ENCODE measurements at places on chromosomes 1 and 21.

GRCh38 chr1:226658546-226659125, 80.4 kb downstream of the ITPKB start:
- no peak for DNase-seq

DNA sequence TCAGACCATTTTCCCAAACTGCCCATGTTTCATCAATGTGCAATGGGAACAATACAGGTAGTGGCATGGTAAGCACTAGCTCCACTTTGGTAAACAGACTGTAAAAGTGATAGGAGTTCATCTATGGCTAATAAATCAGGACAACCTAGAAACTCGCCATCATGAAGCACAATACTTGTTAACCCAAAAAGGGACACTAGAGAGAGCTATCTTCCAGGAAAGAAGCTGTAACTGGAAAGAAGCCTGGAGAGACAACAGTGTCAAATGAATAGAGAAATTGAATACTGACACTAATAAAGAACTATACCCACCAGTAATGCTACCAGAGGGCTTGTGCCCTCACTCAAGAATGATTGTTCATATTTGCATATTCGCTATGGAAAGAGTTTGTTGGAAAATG, 164.7 kb upstream of the RGS18 start:
- peak; percentile 19 for DNase-seq

- DNase-seq: no peak
Measured at GRCh38 chr1:233868461-233868860, 36.0 kb upstream of the SLC35F3 start.

DNA sequence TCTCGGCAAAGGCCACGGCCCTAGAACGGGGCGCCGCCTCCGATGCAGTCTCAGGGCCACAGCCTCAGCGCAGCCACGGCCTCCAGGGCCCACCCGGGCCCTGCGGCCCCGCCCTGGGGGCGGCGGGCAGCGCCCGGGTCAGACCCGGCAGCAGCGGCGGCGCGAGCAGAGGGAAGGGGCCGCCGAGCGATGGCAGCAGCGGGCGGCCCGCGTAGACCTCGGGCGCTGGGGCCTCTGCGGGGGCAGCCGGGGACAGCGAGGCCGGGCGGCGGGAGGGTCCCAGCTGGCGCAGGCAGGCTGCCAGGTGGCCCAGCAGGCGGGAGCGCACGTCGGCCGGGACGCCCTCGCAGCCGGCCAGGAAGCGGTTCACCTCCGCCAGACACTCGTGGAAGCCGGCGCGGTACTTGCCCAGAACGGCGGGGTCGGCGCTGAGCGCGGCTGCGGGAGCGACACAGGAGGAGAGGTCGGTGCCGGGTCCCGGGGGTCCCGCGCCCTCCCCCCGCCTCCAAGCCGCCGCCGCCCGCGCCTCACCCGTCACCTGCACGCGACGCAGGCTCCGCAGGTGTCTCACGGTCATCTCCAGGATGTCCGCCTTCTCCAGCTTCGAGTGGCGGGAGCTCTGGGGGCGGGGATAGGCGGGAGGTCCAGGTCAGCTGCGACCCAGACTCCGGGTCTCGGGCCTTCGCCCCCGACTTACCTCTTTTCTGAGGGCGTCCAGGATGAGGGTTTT, 737 bp downstream of the HES4 start:
- no peak for DNase-seq

GRCh38 chr1:206653715-206654459, 18.6 kb downstream of the DYRK3 start:
- no peak for DNase-seq

DNA sequence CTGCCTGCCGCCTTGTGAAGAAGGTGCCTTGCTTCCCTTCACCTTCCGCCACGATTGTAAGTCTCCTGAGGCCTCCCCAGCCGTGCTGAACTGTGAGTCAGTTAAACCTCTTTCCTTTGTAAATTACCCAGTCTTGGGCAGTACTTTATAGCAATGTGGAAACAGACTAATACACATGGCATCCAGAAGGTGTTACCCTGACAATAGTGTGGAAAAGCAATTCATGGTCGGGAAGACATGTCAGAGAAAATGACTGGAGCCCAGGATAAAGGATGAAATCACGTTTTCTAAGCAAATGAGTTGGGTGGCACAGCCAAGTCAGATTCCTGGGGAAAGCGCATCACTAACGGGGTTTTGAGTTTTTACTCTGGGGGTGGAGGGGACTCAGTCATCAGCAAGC, 76.4 kb downstream of the HLCS start:
- DNase-seq: no peak

DNA sequence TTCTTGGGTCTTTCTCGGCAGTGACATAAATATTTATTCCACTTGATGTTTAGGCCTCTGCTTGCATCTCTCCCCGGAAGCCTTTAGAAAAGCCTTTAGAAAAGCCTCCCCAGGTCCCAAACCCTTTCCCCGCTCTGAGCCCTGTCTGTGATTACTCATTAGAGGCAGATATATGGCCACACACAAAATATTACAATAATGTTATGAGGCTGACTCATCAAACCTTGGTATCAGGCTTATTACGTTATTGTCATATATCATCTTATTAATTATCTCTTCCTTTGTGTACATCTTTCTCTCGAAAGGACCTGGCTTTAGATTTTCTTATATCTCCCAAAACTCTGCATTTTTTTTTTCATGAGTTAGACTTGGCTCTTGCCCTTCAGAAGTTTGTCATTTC, 69.5 kb downstream of the FGGY start:
- DNase-seq: no peak

GRCh38 chr1:22245726-22246125, 102.8 kb upstream of the WNT4 start:
- DNase-seq: no peak

DNA sequence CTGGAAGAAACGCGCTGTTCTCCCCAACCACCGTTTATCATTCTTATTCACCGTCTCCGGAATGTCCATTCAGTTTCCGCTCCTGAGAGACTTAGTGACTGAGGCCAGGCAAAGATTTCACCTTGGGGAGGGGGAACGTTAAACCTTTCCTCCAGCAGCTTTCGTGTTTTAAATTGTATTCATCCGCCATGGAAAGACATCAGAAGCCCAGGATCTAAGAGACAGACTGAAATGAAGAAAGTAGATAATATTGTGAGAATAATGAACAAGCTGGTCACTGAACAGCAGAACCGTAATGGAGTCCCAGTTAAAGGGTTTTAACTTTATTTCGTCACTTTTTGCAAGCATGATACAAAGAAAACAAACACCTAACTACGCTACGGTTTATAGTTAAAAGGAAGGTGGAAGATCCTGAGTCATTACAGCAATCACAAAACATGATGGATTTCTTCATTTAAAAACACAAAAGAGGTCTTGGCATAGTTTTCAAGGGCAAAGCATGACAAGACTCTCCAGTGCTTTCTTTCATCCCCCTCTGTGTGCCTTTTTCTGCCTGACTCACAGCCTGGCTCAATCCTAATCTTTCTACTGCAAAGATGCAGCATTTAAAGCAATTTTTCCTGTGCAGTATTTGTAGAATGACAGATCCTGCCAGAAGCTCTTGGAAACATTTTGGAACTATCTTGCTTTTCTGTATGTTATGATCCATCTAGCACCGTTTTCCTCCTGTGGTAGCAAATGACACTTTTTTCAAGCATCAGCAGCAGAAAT, 722 bp upstream of the SLC19A2 start:
- DNase-seq: no peak

DNA sequence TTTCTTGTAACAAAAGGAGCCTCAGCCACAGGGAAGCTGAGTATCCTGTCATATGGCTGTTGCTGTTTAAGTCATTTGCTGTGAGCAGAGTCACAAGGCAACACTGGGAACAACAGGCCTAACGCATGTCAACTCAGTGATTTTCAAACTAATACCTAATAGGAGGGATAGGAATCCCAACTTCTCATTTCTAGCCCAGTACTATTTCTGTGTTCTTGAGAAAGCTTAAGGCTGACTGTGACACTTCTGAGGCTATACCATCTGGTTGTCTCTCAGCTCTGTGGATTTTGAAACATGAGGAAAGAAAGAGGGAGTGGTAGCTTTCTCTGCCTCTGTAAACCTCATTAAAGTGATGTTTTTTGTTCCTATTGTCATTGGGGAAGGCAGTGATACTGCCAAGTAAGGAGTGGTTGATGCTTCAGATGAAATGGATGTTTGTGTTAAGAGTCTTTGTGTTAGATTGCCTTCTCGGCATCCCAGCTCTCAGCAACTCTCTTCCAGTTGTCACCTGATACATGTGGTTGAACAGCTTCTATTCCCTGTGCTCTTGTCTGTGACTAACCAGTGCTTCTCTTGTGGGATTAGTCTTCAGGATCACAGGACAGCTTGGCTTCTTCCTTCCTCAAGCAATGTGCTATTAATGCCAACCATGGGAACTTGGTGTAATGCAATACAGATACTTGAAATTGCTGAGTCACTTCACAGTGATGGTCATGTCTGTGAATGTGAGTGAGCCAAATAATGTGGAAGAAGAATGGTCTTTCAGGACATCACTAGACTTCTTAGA, 166.8 kb upstream of the IVNS1ABP start:
- peak; percentile 22 for DNase-seq

GRCh38 chr1:114033216-114033706, 54.0 kb downstream of the OLFML3 start:
- no peak for DNase-seq

DNA sequence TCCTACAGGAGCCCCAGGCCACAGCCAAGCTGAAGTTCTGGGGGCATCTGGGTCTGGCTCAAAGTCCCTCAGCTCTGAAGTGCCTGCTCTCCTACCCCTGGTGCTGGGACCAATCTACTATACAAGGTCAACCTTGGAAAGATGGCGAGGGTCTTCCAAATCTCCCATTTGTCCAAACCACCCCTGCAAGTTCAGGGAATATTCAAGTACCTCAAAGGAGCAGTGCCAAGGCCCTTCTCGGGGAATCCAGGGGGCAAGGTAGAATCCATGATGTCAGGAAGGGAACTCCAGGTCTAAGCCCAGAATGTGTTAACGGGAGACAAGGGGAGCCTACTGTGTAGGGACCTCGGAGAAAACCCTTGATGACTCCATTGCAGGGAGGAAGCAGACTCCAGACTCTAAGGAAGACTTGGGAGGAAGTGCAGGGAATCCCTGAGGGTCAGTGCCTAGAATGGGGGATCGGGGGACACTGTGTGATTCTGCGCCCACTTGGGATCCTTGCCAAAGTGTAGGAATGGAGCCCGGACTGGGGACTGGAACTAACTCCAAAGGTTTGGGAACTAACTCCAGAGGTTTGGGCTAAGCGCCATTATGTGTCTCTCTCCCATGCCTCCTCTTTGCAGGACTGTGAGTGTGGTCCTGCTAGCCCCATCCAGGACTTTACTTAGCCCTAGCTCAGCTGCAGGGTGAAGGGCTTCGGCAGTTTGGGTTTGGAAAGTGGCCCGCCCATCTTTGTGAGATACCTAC, 8.7 kb downstream of the TAL1 start:
- DNase-seq: no peak

DNA sequence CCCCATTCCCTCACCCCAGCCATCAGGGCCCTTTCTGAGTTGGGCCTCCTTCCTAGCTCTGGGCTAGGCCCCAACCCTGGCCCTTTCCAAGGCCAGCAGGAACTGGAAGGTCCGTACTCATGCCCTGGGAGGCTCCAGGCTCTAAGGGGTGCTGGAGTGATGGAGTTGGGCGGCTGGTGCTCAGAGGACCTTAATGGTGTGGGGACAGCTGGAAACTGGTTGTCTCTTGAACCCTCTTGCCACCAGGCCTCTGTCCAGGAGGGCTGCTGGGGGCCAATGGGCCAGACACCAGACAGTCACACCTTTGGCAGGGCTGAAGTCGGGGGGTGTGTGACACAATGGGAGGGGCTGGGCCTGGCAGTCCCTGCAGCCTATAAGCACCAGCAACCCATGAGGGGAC, 9.2 kb upstream of the PADI1 start:
- no peak for DNase-seq

DNA sequence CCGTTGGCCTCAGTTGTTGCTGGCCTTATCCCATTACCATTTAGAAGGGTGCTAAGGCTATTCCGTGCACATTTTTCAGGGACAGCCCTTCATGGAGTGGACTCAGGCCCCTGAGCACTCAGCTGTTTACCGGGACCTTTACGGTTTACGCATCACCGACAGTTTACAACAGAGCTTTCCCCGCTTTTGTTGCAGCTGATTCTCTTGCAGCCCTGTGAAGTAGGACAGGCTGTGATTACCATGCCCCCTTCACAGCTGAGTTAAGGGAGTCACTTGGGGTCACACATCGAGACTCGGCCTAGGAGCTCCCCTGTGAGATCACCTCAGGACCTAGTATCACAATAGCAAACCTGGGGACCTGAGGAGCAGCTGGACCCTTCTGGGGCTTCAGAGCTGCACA, 41.9 kb downstream of the PTPRF start:
- DNase-seq: no peak

DNA sequence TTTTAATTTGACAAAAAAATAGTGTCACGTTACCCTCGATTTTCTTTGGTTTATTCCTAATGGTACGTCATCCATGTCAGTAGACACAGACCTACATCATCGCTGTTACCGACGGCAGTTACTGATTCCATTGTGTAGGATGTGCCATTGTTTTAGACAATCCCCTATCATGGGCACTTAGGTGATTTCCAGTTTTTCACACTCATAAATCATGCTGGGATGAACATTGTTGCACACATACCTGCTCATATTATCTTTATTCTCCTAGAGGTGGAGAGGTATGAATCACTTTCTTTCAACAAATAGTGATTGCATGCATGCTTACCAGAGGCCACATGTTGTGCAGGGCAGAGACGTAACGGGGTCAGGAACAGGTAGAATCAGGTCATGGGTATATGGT, 79.7 kb upstream of the EFHD2 start:
- no peak for DNase-seq

GRCh38 chr1:113153116-113153803, 80.3 kb downstream of the LRIG2 start:
- no peak for DNase-seq

GRCh38 chr1:183239793-183240525, 53.9 kb downstream of the LAMC2 start:
- no peak for DNase-seq

- no peak for DNase-seq
Measured at GRCh38 chr21:37380349-37381323, 14.1 kb downstream of the DYRK1A start.

DNA sequence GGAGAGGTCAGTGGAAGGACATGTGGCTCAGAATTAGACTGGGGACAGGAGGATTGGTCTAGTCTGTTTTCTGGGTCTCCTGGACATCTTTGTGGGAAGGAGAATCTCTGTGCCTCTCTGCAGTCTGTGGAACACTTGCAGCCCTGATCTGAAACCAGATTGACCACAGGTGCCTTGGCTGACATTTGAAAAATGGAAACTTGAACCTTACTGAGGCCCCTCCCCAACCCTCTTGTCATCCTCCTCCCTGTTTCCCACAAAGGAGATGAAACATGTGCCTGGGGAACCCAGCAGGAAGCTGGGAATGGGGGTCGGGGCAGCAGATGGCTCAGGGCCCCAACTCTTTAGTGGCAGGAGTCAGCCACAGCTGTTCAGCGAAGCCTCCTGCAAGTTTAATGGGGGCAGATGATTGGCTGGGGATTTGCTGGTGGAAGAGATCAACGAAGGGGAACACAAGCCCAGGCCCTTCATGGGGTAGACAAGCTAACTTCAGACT, 18.1 kb downstream of the VASH2 start:
- no peak for DNase-seq
